ENCODE measurements at places on chromosomes 16 and 17.

- DNase-seq: no peak
These were observed 207.0 kb downstream of the STX8 start for GRCh38 chr17:9368631-9369030.

DNA sequence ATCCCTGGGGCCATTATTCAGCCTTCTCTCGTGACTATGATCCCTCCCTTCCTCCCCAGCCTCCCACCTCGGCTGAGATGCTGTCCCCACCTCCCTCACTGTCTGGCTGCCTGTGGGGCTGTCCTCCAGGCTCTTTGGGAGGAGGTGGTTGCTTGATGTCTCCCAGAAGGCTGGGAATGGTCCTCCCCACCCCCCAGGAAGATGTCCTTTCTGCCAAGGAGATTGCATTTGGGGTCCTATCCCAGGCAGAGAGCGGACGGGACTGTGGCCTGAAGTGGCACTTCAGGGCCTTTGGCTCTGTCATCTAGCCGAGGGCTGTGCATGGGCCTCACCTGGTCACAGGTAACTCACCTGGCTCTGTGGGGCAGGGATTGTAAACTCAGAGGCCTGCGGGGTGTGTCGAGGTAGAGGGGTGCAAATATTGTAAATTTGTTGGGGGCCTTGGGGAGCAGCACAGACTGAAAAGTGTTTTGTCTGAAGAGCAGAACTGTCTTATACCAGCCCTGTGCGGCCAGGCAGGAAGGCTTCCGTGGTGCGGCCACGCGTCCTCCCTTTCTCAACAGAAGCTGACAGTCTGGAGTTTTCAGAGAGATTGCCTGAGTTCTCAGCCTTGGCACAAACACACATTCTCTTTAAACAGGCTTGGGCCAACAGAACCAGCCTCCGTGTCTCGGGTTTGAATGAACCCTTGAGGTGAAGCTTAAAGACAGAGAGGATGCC is 177.9 kb downstream of the SEC14L1 start:
- DNase-seq: no peak

DNA sequence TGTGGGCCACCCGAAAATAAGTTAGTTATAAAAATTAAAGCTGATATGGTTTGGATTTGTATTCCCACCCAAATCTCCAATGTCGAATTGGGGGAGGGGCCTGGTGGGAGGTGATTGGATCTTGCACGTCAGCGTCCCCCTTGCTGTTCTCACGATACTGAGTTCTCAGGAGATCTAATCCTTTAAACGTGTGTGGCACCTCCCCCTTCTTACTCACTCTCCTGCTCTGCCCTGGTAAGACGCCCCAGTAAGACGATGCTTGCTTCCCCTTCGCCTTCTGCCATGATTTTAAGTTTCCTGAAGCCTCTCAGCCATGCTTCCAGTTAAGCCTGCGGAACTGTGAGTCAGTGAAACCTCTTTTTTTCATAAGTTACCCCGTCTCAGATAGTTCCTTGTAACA is 35.4 kb downstream of the SYCE1L start:
- DNase-seq: no peak

DNA sequence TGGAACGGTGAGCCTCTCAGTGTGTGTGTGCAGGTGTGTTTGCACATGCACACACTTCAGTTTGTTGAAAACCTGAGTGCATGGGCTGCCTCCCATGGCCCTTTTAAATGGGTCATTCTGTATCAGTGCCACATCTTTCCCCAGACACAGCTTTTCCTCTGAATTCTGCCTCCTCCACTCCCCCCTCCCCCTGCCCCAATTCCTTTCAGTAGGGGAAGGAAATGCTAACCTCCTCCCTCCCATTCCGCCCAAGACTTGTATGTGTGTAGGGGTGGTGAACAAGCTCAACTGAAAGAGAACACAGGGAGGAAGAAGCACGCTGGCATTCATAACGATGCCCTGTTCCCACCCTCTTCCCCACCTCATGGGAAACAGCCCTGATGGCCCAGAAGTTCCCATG is 34.3 kb downstream of the C17orf75 start:
- no peak for DNase-seq

- no peak for DNase-seq
These were observed 23.9 kb downstream of the GLG1 start for GRCh38 chr16:74582970-74583369.

DNA sequence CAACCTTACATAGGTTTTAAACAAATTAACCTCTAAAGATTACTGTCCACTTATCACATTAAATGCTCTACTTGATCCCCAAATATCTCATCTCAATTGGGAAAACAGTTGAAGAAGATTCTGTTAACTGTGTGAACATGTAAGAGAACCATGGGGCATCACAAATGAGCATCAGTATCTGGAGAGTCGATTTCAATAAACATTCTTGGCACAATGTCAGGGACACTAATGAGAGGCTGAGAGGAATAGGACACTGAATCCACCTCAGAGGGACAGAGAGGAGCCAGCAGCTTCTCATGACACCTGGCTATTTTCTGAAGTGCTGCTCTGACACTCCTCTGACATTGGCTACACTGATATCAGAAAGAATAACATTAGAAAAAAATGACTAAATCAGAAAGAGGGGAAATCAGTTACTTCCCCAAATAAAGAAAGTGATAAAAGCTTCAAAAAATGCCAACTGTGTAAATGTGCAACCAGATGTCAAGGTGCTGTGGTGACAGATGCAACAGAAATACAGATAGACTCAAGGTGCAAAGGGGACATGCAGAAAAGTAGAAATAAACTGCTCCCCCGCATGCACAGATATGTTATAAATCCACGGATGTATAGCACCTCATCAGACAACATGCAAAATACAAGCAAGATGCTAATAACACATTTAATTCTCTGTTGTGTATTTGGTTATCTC is 67.4 kb downstream of the SNX11 start:
- no peak for DNase-seq

GRCh38 chr17:82876602-82877379 is 37.0 kb upstream of the ZNF750 start:
- DNase-seq: no peak

- DNase-seq: no peak
These were observed 51.1 kb upstream of the CRHR1 start for GRCh38 chr17:45732926-45733505.

DNA sequence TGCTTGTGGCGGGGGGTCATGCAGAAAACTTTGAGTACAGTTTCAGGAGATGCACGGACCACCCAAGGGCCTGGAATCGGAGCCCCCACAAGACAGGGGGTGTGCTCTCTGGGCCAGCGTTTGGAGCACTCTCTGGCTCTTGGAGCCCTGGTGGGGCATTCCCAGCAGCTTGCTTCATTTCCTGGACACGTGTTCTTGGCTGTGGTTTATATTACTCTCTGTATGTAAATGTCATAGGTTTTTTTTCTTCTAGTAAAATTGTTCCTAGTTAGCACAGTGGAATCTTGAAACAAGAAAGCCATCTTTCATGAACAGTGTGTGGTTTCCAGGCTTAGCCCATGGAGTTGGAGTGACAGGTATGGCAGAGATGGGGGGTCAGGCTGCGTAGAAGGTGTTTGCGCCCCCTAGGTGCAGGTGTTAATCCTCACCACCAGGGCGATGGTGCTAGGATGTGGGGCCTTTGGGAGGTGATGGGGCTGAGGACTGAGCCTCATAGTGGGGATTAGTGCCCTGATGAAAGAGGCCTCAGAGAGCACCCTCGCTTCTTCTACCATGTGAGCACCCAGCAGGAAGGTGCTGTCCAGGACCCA is 79.8 kb downstream of the JPH3 start:
- no peak for DNase-seq

All from memory B cell (primary cell).